ENCODE measurements at places on chromosomes 16 and 17. TPM values are rescaled to one million over a fixed set of nuclear protein-coding genes. Genes with fewer than 3 reads are reported as not detected.

Gene KRTAP3-1
- total RNA-seq: not detected

Gene KRT17
- total RNA-seq: 84.2 TPM

Gene HIGD1B
- 1.5 TPM for total RNA-seq

Gene LGALS9
- total RNA-seq: 27.3 TPM

Gene SEPHS2
- 19.1 TPM for total RNA-seq

Gene USP6
- 0.09 TPM for total RNA-seq

Gene FOXO3B
- 3.0 TPM for total RNA-seq

Gene PRSS33
- total RNA-seq: not detected

Gene KRTAP2-1
- not detected for total RNA-seq
